AG09319 (cell line): ENCODE measurements at places on chromosomes 2 and 18.
A peak's percentile ranks its signal among the peaks of the same experiment; 100 is the strongest.

- no peak for DNase-seq
These were observed 70.0 kb downstream of the TWSG1 start for GRCh38 chr18:9404565-9405060.

GRCh38 chr2:47631792-47632398 is 151.1 kb upstream of the MSH6 start:
- no peak for DNase-seq

DNA sequence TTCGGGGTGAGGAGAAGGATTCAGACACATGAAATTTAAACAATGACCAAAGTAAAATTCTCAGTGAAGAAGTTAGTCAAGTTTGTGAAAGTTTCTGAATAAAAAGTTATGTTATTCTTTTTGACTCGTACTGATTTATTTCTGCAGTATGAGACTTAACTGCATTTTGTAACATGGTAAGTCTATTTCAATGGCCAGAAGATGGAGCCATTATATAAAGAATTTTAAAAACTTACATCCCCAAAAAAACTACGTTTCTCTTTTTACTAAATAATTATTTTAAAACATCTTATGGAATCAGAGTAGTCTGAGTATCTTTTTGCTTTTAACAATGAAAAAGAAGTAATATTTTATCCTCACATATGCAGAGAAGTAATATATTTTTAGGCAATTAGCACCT is 51.4 kb upstream of the SCN1A start:
- DNase-seq = no peak

DNA sequence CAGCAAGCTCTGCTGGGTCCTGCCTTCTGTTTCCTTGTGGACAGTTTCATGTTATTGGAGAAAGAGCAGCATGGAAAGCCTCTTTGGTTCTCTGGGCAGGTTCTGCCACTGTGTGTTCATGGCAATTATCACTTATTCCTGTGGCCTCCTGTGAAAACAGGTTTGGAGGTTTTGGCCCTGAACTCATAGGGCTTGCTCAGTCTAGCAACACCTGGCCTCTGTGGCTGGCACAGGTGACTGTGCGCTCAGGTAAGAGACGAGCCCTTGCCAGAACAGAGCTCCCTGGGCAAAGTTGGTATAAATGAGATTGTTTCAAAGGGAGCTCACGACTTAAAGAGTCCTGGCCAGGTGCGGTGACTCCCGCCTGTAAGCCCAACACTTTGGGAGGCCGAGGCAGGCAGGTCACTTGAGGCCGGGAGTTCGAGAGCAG is 5.7 kb downstream of the CEP68 start:
- no peak for DNase-seq

DNA sequence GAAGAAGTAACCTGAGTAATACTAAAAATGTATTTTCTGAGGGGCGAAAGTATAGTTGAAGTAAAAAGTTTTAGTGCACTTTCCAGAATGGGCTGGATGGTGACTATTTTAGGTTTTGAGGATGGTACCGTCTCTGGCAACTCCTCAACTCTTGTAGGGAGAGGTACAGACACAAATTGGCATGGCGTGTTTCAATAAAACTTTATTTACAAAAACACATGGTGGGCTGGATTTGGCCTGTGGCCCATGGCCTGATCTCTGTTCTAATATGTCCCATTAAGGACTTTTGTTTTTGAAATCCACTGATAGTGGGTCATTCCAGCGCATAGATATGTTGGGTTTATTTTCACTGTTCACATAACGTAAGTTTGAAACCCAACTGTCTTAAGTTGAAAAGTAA is 132.8 kb downstream of the AGAP1 start:
- DNase-seq = no peak

DNA sequence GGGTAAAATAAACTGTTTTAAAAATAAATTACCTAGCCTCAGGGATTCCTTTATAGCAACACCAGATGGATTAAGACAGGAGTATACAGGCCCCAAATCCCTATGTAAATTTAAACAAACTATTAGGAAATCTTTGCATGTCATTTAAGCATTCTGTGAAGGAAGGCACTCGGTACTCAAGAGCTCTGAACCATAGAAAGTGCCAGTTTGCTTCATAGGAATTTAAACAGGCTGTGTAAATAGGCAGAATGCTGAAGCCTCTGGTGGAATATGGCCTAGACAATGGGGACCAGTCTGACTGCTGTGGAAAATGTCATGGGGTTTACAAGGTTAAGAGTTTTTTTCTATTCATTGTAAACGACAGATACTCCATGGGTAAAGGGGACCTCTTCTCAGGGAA is 377.4 kb downstream of the DLGAP1 start:
- DNase-seq = no peak

DNA sequence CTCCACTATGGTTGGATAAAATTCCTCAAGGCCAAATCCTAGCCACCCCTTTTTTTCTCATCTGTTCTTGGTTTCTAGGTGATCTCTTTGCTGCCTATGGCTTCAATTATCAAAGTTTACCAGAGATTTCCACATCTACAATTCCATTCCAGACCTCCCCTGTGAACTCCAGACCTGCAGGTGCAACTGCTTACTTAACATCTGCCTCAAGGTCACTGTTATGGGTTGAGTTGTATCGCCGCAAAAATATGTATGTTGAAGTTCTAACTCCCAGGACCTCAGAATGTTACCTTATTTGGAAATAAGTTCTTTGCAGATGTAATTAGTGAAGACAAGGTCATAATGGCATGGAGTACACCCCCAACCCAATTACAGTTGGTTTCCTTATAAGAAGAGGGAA is 60.4 kb upstream of the SOS1 start:
- DNase-seq = no peak

GRCh38 chr2:148742373-148742772 is 97.8 kb downstream of the EPC2 start:
- no peak for DNase-seq

DNA sequence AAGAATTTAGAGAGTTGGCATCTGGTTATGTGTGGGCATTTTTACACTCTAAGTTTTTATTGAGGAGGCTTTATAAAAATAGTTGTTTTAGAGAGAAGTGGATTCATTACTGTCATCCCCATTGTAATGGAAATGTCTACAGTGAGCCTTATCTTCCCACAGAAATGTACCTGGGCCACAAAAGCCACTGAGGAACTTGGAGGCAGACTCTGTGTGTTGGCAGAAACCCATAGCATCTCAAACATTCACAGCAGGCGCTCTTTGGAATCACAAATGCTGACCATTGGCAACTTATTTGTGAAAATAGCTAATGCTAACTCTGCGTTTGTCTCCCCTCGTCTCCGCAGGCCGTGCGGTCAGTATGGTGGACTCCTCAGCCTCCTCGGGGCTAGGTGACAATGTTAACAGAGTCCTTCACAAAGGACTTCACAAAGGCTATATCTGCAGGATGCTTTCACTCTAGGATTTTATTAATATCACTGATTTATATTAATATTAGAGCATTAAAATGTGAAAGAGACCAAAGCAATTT is 689.1 kb upstream of the POU3F3 start:
- no peak for DNase-seq

GRCh38 chr18:62717925-62718800 is 2.8 kb downstream of the PHLPP1 start:
- DNase-seq = no peak

DNA sequence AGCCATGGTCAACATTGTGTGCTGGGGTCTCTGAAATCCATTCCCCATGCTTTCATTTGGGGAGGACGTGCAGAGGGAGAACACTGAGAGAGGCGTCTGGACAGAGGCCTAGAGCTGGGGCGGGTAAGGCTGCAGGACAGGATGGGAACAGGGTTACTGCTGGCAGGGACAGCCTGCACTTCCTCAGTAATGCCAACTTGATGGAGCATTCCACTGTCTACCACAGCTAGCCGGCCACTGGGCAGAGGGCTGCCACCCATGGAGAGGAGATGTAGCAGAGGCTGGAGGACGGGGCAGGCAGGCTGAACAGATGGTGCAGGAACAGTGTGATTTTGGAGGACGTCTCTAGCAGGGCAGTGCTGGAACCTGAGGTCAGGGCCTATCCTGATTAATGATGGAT is 29.3 kb downstream of the MRPL33 start:
- no peak for DNase-seq

DNA sequence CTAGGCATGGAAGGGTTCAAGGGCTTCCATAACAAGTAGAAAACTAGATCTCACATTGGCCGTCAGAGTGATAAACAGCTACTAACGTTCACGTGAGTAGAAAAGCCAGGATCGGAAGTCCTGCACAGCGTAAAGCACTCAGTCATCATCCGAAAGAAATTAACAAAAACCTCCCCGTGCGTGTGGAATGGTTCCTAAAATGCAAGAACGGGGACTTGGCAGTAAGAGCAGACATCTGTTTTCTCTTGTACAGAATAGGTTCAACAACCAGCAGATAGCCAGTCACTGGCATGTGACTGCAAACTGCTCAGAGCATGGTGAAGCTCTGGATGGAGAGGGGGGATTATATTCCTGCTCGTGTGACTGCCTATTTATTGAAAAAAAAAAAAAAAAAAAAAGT is 106.9 kb upstream of the ITGB6 start:
- DNase-seq = peak; percentile 97

DNA sequence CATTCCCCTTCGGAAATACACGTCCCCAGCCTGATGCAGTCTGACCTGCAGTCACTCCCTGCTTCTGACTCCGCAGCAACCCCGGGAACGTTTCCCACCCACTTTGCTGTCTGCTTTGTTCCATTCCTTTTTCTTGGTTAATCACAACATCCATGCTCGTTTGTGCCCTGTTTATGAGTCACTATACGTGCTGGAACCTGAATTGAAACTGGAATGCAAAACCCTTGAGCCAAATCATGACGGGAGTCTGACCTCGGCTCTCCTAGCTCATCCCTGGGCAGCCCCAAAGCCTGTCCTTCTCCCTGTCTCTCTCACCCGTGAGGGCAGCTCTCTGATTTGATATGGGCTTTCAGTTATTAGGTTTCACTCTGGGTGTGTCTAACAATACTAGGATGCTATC is 57.1 kb upstream of the RNF152 start:
- no peak for DNase-seq

DNA sequence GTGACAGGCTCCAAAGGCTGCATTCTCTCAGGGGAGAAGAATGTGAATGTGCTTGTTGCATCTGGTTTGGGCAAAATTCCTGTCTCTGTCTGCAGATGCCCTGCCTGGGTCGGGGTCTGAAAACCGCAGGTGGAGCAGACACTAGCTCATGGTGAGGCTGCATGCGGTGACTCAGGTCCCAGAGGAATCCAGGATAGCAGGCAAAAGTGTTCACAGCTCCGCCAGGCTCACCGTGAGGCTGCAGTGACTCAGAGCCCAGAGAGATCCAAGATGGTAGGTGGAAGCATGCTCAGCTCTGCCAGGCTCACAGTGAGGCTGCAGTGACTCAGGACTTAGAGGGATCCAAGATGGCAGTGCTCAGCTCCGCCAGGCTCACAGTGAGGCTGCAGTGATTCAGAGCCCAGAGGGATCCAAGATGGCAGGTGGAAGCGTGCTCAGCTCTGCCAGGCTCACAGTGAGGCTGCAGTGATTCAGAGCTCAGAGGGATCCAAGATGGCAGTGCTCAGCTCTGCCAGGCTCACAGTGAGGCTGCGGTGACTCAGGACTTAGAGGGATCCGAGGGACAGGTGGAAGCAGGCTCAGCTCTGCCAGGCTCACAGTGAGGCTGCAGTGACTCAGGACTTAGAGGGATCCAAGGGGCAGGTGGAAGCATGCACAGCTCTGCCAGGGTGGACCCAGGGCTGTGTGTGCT is 200.5 kb downstream of the ACKR3 start:
- DNase-seq = peak; percentile 68
